Stimulated activated CD4-positive, alpha-beta T cell treated with anti-CD3 and anti-CD28 coated beads, Interleukin-12 subunit alpha, Interleukin-12 subunit beta, amount 100 ng/mL, for 48 hours (primary cell): ENCODE measurements at places on chromosomes 12 and 14.
A peak's percentile ranks its signal among the peaks of the same experiment; 100 is the strongest.

- no peak for DNase-seq
These were observed at the start of gene FITM1 for GRCh38 chr14:24130380-24130716. TSS of gene FITM1 (plus strand) at chr14:24130659. CDS start at chr14:24131564, 905 bp downstream.

- no peak for DNase-seq
These were observed 188.9 kb downstream of the TMX1 start for GRCh38 chr14:51428981-51429380.

DNA sequence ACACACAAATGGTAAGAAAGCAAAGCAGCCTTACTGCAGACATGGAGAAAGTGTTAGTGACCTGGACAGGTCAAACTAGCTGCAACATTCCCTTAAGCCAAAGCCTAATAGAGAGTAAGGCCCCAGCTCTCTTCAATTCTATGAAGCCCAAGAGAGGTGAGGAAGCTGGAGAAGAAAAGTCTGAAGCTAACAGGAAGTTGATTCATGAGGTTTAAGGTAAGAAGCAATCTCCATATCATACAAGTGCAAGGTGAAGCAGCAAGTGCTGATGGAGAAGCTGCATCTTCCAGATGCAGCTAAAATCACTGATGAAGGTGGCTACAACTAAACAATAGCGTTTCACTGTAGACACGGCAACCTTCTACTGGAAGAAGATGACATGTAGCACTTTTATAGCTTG is 53.5 kb downstream of the PPP1R12A start:
- DNase-seq: no peak

- DNase-seq: no peak
These were observed 52.2 kb downstream of the CPM start for GRCh38 chr12:68880660-68881325.

- peak; percentile 82 for DNase-seq
These were observed 26.1 kb upstream of the UBC start for GRCh38 chr12:124940393-124941169.
